ENCODE measurements at places on chromosomes 4 and X. TPM values are rescaled to one million over a fixed set of nuclear protein-coding genes. Genes with fewer than 3 reads are reported as not detected.

GRCh38 chr4:87204559-87204958, 15.9 kb downstream of the KLHL8 start:
- DNase-seq, result no peak

DNA sequence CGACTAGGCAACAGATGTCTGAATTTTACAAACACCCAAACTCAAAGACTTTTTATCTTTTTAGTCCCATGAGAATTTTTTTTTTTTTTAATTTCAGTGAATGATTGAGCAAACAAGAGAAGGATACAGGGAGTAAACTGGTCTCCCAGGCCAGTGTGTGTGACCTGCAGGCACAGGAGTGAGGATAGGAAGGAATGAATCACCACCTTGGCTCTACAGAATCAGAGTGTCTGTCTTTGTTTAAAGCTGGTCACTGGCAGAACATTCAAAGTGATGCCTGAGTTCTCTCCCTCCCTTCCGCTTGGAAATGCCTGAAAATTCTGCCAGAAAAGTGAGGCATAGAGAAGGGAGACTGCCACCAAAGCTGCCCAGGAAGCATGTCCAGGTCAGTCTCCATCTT, 69.5 kb downstream of the PARM1 start:
- no peak for DNase-seq

FOXO4 gene
- polyA plus RNA-seq, result 2.8 TPM

DNA sequence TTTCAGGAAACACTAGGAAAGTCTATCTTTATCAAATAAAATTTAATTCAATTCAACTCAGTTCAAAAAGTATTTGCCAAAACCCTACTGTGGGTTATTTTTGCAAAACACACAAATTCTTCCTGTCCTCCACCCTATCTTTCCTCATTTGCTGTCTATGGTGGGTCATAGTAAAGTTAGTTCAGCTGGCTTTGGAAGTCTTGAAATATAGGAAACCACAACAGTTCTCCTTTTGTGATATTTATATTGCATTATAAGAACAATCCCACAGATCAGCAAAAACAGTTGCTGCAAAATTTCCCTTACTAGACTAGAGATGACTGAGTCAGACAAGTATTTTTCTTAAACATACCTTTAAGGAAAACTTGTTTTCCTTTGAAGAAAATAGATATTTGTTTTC, 22.2 kb downstream of the CYBB start:
- no peak for DNase-seq

DNA sequence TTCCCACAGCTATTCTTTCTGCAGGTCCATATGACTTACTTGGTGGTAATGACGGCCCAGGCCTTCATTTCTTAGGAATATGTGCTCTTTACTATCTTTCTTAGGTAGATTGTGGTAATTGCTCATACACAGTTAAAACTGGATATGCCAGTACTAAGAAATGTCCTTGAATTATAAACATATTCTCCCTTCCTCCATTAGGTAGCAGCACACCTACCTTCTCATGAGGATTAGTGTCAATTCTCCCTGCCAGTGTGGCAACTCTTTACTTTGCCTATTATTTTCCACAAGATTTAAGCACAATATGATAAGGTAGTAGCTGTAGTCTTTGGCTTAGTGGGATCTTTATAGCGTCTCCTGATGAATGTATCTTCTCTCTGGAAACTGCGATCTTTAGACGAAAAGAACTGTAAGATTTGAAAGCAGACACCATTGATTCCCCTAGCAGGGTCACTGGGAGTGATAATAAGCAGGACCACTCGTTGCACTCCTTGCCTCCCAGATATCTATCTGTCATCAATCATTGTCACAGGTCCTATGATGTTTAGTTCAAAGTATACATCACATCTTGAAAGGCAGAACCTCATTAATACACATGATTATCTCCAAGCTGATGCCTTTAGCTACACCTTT, 1240.7 kb downstream of the C4orf33 start:
- DNase-seq, result no peak

DNA sequence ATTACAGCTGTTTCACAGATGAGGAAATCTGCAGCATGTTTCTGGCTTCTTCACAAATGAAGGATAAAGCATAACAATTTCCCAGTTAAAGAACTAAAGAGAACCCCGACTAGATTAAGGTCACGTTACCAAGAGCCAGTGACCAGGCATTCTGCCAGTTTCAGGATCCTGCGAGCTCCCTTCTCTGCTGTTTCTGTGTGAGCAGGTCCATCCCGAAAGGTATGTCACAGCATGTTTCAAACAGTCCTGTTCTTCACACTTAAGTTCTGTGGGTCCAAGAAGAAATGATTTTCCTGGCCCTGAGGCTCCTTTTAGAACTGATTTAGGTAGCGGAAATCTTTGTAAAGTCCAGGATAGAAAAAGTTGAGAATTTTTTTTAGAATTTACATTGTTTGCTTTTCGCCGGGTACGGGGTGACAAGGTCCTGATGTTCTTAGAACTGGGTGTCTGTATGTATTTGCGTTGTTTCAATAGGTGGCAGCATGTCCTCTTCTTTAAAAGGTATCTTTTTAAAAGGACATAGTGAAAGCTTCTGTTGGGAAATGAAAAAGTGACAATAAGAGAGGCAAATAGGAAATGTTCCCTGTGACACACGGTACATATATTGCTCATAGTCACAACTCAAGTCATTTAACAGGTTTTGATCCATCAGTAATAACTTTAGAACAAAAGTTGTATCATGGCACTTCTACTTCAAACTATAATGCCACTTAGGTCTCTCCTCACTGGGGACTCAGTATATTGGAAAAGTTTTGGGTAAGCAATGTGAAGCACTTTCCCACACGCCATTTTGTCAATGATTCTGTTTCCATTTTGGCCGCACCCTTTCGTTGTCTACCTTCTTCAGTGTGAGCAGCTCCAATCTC, 18.4 kb downstream of the IL21 start:
- no peak for DNase-seq

MAOB gene
- polyA plus RNA-seq, result 0.43 TPM

DNA sequence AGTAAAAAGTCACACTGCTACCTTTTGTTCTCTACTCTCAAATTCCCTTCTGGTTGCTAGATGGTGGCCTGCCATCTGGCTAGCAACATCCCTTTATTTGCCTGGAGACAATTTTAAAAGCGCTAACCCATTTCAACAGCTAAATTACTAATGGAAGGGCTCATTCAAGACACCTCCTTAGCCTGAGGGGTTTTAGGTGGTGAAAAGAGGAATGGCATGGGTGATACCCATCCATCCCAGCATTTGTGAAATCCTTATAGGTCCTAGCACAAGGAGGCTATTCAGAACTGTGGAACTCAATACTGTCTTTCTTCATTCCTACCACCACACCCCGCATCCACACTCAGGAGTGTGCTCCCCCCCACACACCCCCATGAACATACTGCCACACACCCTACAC, 33.5 kb downstream of the ARHGEF9 start:
- no peak for DNase-seq

FGG gene
- polyA plus RNA-seq, result not detected

GRCh38 chr4:19051831-19052230, 1030.3 kb upstream of the LCORL start:
- no peak for DNase-seq

DNA sequence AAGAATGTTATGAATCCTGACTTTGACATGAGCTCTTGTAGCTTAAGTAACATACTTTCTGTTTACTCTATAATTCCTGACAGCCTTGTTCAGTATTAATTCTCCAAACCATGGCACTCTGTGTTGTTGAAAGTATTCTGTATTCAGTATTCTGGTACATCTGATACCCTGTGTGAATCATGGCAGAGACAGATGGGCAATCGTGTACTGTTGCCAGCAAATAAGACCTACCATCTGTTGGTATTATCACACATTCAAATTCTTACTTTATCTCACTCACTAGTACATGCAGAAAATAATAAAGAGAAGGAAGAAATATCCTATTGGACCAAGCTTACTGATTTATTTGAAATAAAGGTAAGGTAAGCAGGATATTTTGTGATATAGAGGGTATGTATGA, 7.9 kb downstream of the MBTPS2 start:
- DNase-seq, result no peak

- no peak for DNase-seq
Measured at GRCh38 chr4:123652476-123652875, 255.9 kb downstream of the SPRY1 start.

GRCh38 chr4:26083987-26084386, 170.0 kb downstream of the SMIM20 start:
- no peak for DNase-seq

CCDC160 gene
- not detected for polyA plus RNA-seq

COX7B2 gene
- polyA plus RNA-seq, result not detected

SMARCA1 gene
- 0.38 TPM for polyA plus RNA-seq

DNA sequence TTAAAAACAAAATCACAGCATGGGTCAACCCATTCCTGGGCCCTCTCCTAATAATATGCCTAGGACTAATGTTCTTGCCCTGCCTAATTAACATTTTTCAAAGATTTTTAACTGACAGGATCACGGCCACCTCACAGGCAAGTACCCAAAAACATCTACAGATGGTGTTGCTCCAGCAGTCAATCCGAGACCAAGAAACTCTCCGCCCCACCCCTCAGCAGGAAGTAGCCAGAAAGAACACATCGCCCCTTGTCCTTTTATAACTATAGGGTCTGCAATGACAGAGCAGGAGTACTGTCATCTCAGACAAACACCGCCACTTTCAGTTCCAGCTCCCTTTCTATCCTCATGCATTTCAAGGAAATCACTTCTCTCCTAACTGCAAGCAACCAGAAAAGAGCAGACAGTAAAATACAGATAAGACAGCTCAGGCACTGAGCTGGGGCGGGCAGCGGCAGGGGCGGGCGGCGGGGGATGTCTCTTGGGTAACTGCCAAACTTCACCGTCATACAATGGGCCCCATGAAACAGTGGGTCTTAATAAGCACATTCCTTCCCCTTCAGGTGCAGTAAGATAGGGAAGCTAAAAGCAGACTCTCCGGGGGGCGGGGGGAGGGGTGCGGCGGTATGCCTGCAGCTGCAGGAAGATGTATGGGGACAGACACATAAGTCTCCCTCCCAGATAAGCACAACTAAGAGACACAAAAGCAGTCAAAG, 67.4 kb downstream of the ZNF182 start:
- DNase-seq, result no peak

- no peak for DNase-seq
Measured at GRCh38 chrX:54446084-54446483, 5.9 kb downstream of the TSR2 start.

DNA sequence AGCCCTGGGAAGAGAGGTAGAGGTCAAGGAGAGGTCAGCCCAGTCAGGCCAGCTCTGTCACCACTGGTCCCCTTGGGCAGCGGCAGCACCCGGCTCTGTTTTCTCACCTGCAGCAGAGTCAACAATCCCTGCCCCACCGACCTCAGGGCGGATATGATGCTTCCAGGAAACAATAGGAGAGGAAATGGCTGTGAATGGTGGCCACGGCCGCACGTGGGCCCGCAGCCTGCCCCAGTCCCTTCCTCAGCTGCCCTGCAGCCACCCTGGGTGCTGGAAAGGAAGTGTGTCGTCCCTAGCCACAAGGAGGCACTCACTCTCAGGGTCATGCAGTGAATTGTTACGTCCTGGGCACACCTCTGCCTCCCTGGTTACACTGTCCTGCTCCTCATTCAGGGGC, 92.5 kb upstream of the ENPP6 start:
- peak; percentile 63 for DNase-seq

SPIN4 gene
- polyA plus RNA-seq, result 1.8 TPM

MCF2 gene
- not detected for polyA plus RNA-seq

- no peak for DNase-seq
Measured at GRCh38 chrX:26954029-26954428, 509.1 kb downstream of the PPP4R3C start.

USP51 gene
- 0.14 TPM for polyA plus RNA-seq

GRCh38 chr4:8613421-8614364, 21.1 kb downstream of the CPZ start:
- no peak for DNase-seq

FATE1 gene
- polyA plus RNA-seq, result not detected

- no peak for DNase-seq
Measured at GRCh38 chr4:111648056-111648455, 497.2 kb upstream of the FAM241A start.

GRCh38 chr4:7978489-7978888, 38.8 kb upstream of the AFAP1 start:
- no peak for DNase-seq

RP2 gene
- polyA plus RNA-seq, result 6.4 TPM

- no peak for DNase-seq
Measured at GRCh38 chr4:105715692-105716278, 7.2 kb downstream of the GSTCD start.

DNA sequence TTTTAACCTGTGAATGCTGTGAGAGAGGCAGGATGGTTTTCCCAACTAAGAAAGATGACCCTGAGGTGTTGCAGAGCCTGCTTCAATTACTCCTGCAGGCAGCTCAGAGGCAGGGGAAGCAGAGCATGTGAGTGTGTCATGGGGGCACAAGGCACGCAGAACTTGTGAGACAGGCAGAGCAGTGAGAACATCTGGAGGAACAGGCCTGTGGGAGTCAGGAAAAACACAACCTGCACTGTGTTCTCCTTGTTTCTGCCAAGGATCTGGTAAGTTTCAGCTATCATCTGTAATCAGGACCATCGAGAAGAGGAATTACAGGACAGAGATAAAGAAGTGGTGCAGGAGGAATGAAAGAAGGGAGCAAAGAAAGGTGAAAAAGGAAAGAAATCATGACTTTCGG, 741.8 kb upstream of the INTU start:
- DNase-seq, result no peak

TNIP3 gene
- 7.0 TPM for polyA plus RNA-seq

EDA2R gene
- not detected for polyA plus RNA-seq

GRCh38 chr4:164606478-164606877, 147.5 kb upstream of the SMIM31 start:
- no peak for DNase-seq

- DNase-seq, result no peak
Measured at GRCh38 chrX:124018023-124018422, 56.5 kb downstream of the STAG2 start.

CD38 gene
- 2.1 TPM for polyA plus RNA-seq

AR gene
- polyA plus RNA-seq, result not detected

DNA sequence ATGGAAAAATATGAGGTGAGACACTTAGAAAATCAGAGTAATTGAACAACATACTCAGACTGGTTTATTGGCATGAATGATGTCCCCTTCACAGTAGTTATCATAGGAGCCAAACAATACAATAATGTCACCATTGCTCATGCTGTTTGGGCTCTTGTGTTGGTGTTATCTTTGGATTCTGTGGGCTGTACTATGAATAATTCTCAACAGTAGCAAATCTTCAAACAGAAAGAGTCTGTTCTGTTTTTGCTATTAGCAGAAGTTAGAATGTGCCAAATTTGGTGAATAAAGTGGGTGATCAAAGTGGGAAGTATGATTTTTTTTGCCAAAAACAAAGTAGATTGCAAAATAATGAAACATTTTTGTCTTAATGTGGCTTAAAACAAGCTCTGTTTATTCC, 58.3 kb downstream of the GRID2 start:
- no peak for DNase-seq

- DNase-seq, result no peak
Measured at GRCh38 chr4:171639540-171639939, 173.7 kb upstream of the GALNTL6 start.

GPR50 gene
- not detected for polyA plus RNA-seq

Data from CD8-positive, alpha-beta memory T cell (primary cell).